Stimulated activated CD8-positive, alpha-beta memory T cell treated with anti-CD3 and anti-CD28 coated beads, Interleukin-4, amount 100 ng/mL, for 24 hours (primary cell): ENCODE measurements at places on chromosomes 2 and 18.

DNA sequence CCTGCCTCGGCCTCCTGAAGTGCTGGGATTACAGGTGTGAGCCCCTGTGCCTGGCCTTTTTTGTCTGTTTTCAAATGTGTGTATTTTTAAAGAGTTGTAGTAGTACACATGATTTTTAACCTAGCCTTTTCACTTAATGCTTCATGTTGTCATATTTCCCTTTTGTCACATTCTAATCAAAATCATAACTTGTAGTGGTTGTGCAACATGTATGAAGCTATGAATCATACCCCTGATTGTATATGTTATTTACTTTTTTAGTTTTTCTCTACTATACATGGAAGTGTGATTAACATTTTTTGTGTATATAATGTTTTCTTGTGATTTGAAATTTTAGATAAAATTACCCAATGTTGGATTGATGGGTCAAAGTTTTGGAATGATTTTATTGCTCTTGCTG is 8.5 kb downstream of the GEN1 start:
- DNase-seq: no peak

DNA sequence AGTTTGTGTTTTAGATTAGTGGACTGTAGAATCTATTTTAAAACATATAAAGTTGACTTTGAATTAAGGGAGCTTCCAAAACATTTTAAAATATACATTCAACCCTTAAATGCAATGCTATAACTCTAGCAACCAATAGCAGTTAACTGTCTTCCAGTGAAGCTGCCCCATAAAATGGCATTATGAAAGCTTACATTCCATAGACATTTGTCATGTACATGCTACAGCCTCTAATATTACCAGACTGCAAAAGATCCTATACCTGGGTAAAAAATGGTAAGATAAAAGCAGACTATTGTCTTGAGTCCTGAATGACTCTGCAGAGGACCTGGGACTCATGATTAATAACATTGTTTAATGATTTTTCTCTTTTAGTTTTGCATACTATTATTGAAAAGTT is 489.4 kb downstream of the LRP1B start:
- DNase-seq: no peak

DNA sequence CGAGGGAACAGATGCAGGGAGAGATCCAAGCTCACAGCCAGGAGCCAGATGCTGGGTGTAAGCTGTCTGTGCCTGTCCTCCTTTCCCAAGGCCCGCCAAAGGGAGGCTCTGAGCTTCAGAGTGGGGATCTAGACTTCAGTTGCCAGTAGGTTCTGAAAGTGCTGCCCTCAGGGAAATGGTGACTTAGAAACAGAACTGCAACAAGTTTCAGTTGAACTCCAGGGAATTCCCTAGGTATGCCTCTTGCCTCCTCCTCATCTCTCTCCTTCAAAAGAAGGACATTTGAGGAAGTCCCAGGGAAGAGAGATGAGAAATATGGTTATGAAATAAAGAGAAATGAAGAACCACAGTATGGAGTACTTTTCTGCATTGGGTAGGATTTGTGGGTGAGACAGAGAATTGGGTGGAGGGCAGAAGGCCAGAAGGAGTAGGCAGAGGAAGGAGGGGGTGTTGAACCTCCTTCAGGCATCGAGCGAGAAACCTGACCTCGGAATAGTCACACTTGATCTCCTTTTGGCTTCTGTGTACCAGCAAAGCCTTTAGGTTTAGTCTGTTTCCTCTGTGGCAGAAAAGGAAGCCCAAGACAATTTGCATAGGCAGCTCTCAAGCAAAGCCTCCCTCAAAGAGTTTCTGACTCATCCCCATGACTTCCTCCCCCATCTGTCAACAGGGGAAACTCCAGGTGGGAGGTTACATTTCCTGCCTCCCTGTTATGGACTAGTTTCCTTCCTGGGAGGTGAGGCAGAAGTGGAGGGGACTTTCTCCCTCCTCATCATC is 45.7 kb downstream of the QPCT start:
- peak; percentile 24 for DNase-seq

DNA sequence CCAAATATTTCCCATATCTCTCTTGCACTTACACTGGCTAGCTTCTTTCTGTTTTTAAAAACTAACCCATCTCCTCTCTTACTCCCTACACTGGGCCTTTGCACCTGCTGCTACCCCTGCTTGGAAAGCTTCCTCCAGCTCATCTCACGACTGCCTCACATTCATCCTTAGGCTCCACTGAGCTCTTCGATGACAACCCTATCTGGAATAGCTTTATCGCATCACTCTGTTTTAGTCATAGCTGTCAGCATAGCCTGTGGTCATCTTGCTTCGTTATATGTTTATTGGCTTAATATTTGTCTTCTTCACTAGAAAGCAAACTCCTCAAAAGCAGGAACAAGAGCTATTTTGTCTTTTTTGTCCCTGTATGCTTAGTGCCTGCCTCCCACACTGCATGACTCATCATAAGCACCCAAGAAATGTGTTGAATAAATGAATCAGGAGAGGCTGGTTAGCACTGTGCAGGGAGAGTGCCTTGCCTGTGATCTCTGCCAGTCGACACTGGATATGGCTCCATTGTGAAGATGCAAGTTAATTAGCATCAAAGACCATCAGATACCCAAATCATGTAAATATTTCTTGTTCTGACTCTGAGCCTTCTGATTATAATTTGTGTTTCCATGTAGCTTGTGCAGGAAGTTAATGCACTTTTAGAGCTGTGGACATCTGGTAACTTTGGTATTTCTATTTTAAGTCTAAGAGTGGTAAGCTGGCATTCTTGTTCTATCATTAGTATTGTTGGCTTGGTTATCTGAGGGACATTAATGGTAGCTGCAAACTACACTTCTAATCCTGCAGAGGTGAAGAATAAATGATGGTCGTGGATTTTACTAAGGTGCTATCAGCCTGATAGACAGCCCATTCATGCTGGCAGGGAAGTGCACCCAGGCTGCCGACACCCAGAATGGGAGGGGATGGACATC is 10.3 kb upstream of the DYTN start:
- DNase-seq: no peak

GRCh38 chr2:168392024-168392423 is 64.0 kb upstream of the CERS6 start:
- DNase-seq: no peak

- DNase-seq: no peak
Measured at GRCh38 chr2:177692042-177692782, 299.6 kb downstream of the AGPS start.

DNA sequence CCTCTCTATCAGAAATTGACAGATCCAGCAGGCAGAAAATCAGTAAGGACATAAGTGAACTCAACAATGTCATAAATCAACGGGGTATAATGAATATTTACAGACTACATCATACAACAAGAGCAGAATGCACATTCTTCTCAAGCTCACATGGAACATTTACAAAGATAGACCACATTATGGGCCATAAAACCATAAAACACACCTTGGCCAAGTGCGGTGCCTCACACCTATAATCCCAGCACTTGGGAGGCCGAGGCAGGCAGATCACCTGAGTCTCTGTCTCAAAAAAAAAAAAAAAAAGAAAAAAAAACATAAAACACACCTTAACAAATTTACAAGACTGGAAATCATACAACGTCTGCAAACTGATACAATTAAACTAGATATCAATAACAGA is 36.7 kb downstream of the FBXO15 start:
- DNase-seq: no peak

GRCh38 chr2:16273111-16273510 is 332.8 kb downstream of the MYCN start:
- DNase-seq: no peak

- no peak for DNase-seq
Measured at GRCh38 chr2:176704282-176704858, 435.1 kb downstream of the MTX2 start.

- no peak for DNase-seq
Measured at GRCh38 chr18:40109252-40110049, 1845.6 kb upstream of the PIK3C3 start.

DNA sequence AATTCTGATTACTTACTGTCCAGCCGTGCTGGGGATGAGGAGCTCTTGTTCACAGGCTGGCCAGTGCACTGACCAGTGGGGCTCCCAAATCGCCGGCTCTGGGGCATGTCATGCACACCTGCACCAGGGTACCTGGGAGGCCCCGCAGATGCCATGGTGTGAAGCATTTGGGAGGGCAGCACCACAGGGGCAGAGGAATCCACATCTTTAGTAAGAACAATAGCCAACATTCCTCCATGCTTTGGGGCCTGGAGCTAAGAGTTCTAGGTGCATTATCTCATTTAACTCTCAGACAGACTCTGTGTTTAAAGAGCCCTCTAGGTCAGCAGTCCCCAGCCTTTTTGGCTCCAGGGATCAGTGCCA is 104.2 kb downstream of the ACKR3 start:
- DNase-seq: no peak

- DNase-seq: no peak
Measured at GRCh38 chr2:218293715-218294429, 1.6 kb upstream of the TMBIM1 start.

GRCh38 chr2:127239395-127239794 is 19.3 kb upstream of the CYP27C1 start:
- DNase-seq: no peak

GRCh38 chr18:65725251-65726050 is 25.4 kb upstream of the CDH7 start:
- no peak for DNase-seq

DNA sequence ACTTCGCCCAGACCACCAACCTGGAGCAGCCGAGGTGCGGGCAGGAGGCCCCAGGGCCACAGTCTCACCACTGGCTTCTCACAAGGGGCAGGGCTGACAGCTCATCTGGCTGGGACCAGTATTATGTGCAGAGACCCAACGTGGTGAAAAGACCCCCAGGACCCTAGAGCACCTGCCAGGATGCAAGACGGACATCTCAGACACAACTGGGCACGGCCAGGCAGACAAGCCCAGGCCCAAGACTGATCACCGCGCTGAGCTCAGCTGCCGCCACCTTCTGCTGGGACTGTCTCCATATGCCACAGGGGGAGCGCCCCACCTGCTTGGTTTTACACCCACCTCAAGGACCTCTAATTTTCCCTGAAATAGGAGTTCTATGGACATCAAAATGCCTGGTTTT is 23.2 kb downstream of the HDAC4 start:
- no peak for DNase-seq

DNA sequence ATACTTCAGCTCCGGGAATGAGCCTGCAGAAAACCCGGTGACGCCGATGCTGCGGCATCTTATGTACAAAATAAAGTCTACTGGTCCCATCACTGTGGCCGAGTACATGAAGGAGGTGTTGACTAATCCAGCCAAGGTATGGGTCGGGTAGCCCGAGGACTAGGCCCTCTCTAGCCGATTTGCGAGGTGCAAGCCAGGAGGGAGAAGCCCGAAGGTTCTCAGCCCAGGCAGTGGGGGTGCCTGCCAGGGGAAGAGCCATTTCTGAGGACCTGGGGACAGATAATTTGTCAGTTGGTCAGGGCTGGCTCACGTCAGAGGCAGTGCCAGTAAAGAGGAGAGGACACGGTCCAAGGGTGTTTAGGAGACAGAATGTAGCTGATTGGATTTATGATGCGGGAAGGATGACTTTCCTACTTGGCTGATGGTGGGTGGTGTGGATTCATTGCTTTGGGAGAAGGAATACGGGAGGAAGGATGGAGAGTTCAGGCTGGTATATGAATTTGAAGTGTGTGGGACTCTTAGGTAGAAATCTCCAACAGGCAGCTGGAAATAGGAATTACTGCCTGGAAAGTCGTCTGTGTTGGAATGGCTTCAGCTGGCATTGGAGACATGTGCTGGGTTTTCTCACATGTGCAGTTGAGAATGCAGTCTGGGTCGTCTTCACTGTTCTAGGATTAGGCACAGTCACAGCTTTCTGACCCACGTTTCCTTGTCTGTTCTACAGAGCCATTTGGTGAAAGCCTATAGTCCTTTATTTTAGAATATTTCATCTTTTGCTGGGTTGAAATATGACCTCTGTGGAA is 874 bp downstream of the NDUFAF7 start:
- no peak for DNase-seq

DNA sequence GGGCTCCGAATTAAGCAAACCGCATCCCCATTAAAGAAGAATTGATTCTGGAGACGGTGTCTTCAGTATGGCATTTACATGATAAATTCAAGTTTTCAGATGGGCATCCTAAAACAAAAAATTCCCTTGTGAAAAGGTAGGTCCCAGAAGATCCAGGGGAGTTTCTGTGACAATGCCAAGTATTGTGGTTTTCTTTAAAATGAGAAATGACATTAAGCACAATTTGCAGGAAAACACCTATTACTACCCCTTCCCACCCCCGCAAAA is 689 bp upstream of the YWHAQ start:
- no peak for DNase-seq

GRCh38 chr2:44470151-44470550 is 108.4 kb downstream of the CAMKMT start:
- no peak for DNase-seq

DNA sequence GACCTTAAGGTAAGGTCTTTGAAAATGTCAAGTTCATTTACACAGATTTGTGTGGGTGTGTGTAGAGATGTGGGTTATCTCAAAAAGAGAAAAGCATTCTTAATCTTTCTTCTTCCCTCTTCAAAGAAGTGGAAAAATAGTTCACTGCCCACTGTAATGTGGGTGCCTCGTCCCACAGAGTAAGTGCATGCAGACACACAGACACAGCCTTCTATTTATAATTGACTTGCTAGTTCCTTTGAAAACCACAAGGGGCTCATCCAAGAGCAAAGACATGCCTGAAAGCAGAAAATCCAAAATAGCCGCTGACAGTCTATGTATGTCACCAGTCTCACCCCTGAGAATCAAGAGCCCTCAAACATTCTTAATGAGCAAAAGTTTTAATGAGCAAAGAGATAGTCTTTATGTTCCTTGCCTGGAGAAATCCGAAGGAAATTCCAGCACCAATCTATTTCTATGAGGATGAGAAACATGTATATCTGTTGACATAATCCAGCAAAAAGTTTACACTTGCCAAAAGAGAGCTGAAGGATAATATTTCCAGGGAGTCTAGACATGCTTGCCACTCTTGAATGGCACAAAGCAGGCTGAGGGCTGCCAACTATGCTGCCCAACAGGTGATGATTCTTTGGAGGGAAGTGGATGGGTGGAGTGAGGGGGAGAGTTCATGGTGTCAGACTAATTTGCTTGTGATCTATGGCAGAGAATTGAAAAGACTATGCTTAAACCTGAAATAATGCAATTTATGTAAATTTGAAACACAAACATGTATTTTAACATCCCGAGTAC is 93.9 kb downstream of the ACVR1 start:
- DNase-seq: no peak

- no peak for DNase-seq
Measured at GRCh38 chr18:49170145-49170544, 219.4 kb upstream of the SMAD7 start.

DNA sequence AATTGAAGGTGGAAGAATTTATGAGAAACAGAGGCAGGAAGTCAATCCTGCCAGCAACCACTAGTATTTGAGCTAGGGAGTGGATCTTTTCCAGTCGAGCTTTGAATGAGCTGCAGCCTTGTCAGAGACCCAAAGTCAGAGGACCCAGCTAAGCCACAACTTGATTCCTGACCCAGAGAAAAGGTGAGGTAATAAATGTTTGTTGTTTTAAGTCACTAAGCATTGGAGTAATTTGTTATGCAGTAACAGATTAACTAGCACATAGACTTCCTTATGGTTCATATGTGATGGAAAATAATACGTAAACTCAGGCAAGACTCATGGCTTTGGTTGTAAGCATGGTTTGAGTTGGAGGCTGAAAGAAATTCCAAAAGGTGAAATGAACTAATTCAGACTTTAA is 21.6 kb downstream of the EFEMP1 start:
- no peak for DNase-seq

- DNase-seq: no peak
Measured at GRCh38 chr2:233434666-233435330, 80.5 kb downstream of the DGKD start.
